ENCODE measurements at places on chromosomes 7 and 10. TPM values are rescaled to one million over a fixed set of nuclear protein-coding genes. Genes with fewer than 3 reads are reported as not detected.
A peak's percentile ranks its signal among the peaks of the same experiment; 100 is the strongest.

DNA sequence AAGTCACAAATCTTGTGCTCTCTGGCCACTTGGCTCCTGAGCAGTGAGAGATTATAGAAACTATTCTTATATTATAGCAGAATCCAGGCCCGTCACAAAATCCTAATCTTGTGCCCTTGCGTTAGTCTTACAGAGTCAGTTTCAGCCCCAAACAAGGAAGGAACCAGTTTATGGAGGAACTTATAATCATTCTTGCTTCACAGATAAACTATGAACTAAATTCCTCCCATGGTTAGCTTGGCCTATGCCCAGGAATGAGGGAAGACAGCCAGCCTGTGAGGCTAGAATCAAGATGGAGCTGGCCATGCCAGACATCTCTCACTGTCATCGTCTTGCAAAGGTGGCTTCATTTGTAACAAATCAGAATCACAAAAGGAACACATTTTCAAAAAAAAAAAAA is 199.7 kb upstream of the PITRM1 start:
- H3K4me1 ChIP-seq = peaks cover 2% of the 10 kb centered on the region
- H3K27me3 ChIP-seq = no peaks in the 10 kb centered on the region
- no peaks in the 10 kb centered on the region for H3K36me3 ChIP-seq

Gene PAX4
- total RNA-seq = 0.33 TPM

DNA sequence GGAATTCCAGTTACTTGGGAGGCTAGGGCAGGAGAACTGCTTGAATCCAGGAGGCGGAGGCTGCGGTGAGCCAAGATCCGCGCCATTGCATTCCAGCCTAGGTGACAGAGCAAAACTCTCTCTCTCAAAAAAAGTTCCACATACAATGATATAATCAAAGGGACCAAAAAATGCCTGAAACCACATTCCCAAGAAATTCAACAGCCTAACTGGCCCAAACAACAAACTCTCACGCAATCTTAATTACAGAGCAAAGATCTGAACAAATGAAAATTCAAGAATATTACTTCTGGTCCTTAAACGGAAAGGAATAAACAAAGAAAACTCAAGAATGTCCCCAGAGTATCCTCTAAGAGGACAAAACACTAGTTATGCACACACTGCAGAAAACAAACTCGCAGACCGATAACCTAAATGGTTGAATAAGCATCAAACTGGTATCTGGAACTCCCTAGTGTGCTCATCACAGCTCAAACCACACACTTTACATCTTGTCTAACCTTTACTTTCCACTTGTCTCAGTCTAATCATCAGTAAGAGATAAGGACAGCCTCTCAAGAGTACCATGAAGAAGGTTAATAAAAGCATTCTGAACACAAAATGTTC is 3.7 kb downstream of the OGA start:
- H3K4me3 ChIP-seq = peak overlapping the region; percentile 94
- H3K27me3 ChIP-seq = peaks cover 11% of the 10 kb centered on the region
- H3K27ac ChIP-seq = peak overlapping the region; percentile 51
- DNase-seq = no peak

Gene RPEL1
- total RNA-seq = not detected

Gene COL26A1
- 6.1 TPM for total RNA-seq

GRCh38 chr7:150877536-150877935 is 25.2 kb downstream of the AOC1 start:
- no peak overlapping the region for H3K4me3 ChIP-seq
- DNase-seq = no peak
- H3K27me3 ChIP-seq = peaks cover 1% of the 10 kb centered on the region
- peak overlapping the region; percentile 93 for H3K27ac ChIP-seq
- no peaks in the 10 kb centered on the region for H3K36me3 ChIP-seq
- H3K4me1 ChIP-seq = peaks cover 23% of the 10 kb centered on the region

DNA sequence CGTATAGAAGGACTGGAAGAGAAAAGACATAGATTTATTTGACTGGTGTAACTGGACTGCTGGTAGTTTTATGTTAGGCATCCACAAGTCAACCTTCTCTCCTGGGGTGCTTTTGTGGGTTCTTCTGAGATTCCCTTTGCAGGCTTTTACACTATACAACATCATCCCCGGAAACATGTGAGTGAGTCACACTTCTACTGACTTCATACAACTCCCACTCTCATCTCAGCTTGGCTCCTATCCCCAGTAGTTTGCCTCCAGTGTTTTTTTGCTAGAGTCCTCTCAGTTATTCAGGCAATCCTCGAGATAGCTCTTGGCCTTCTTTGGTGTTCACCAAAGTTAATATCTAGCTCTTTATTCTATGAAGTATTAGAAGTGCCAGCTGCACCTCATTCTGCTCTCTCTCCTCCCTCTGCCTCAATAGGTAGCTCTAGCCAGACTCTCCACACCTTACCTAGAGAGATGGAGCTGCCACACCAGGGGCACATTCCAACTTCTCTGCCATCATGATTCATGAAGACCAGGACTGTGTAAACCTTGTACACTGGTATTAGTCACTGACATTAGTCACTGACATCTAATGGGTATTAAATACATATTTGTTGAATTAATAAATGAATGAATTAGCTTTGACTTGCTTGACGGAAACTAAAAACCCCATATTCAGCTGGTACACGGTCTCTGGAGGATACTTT is 281.9 kb downstream of the PPP1R3A start:
- H3K27me3 ChIP-seq = peaks cover 1% of the 10 kb centered on the region
- DNase-seq = no peak
- no peaks in the 10 kb centered on the region for H3K36me3 ChIP-seq
- H3K27ac ChIP-seq = no peak overlapping the region

Gene HECW1
- 0.15 TPM for total RNA-seq

DNA sequence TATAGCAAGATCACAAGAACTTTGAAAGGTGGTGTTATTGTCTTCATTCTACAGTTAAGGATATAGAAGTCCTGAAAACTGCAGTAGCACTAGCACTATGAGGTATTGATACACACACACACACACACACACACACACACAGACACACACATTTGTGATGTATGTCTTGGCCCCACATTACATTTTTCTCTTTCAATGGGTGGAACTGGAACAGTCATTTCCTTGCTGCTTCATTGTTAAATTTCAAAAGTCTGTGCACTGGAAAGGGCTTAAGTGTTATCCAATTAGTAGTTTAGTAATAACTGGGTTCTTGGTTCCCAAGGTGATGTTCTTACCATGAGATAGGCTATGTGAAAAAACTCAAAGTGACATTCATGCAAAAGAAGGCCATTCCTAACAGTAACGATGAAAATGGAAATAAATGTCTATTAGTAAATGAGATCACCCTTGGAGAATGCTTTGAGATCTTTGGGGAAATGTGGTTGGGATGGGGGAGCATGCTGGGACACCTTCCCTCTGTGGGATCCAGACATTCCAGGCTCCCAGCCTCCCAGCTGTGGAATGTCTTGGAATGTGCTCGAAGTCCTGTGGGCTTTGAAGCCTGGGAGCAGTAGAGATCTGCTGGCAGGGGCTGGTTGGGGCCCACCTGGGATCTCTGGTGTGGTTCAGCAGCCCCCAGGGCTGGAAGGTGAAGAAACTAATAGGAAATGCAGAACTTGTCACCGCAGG is 37.4 kb upstream of the CALD1 start:
- peaks cover 2% of the 10 kb centered on the region for H3K27me3 ChIP-seq
- no peak overlapping the region for H3K27ac ChIP-seq
- peaks cover 3% of the 10 kb centered on the region for H3K36me3 ChIP-seq
- DNase-seq = no peak
- peaks cover 34% of the 10 kb centered on the region for H3K4me1 ChIP-seq
- no peak overlapping the region for H3K4me3 ChIP-seq

- H3K27me3 ChIP-seq = no peaks in the 10 kb centered on the region
- H3K36me3 ChIP-seq = no peaks in the 10 kb centered on the region
- H3K4me3 ChIP-seq = no peak overlapping the region
- H3K4me1 ChIP-seq = peaks cover 10% of the 10 kb centered on the region
- no peak for DNase-seq
- no peak overlapping the region for H3K27ac ChIP-seq
Observed at GRCh38 chr10:117418121-117418520, 42.9 kb upstream of the PDZD8 start.

Gene OPN1SW
- total RNA-seq = not detected

GRCh38 chr10:22712211-22712955 is 2.0 kb downstream of the PIP4K2A start:
- peak overlapping the region; percentile 42 for H3K27ac ChIP-seq
- H3K36me3 ChIP-seq = peaks cover 14% of the 10 kb centered on the region
- peak overlapping the region; percentile 97 for H3K4me3 ChIP-seq
- H3K4me1 ChIP-seq = peaks cover 48% of the 10 kb centered on the region
- peaks cover 9% of the 10 kb centered on the region for H3K27me3 ChIP-seq
- DNase-seq = no peak

GRCh38 chr7:18126281-18126680 is 98.6 kb upstream of the PRPS1L1 start:
- H3K36me3 ChIP-seq = no peaks in the 10 kb centered on the region
- no peak overlapping the region for H3K4me3 ChIP-seq
- no peaks in the 10 kb centered on the region for H3K27me3 ChIP-seq
- H3K4me1 ChIP-seq = peaks cover 17% of the 10 kb centered on the region
- no peak for DNase-seq

Gene FOXK1
- total RNA-seq = 73.8 TPM

Gene PSAP
- 676 TPM for total RNA-seq

Gene CNTNAP2
- total RNA-seq = 5.4 TPM

GRCh38 chr10:68047554-68048327 is 27.3 kb downstream of the HERC4 start:
- no peaks in the 10 kb centered on the region for H3K27me3 ChIP-seq
- peaks cover 3% of the 10 kb centered on the region for H3K4me1 ChIP-seq
- peaks cover 5% of the 10 kb centered on the region for H3K36me3 ChIP-seq
- no peak for DNase-seq

Gene PNLIPRP3
- not detected for total RNA-seq

DNA sequence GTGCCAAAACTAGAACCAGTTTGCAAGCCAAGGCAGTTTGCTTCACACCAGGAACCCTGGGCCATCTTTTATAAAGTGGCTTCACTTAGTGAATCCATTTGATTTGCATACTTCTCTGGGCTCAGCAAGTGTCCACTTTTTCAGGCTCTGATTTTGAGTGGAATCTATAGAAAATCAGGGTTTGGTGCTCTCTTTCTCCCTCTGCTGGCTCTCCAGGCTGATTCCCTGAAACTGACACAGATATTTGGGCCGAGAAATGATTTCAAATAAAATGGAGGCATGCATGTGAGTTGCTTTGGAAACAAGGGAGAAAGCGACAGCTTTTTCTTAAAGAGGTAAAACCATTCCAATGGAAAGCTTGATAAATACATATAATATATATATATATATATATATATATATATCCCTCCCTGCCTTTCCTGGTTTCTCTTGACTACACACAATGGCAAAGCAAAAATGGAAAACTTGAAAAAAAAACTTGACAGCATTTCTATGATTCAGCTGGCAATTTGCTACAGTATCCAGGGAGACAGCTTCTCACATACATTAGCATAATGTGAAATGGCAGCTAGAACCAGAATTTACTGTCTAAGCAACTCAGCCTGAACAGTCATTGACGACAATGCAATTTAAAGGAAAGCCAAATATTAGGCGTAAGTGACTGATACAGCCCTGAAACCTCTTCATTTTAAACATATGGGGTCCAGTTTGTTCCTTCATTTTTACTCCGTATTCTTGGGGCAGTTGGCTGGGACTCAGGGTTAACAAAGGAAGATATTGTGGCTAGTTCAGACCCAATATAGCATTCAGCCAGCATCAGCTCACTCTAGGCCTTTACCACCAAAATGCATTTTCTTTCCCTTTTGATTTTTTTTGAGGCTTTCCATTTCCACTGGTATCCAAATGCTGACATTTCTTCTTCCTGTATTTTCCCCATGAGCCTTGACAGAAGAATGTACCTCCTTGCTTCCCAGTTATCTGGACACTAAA is 188.5 kb downstream of the TMEM178B start:
- DNase-seq = peak; percentile 21
- no peak overlapping the region for H3K27ac ChIP-seq
- H3K36me3 ChIP-seq = no peaks in the 10 kb centered on the region
- H3K4me1 ChIP-seq = no peaks in the 10 kb centered on the region
- H3K27me3 ChIP-seq = no peaks in the 10 kb centered on the region

DNA sequence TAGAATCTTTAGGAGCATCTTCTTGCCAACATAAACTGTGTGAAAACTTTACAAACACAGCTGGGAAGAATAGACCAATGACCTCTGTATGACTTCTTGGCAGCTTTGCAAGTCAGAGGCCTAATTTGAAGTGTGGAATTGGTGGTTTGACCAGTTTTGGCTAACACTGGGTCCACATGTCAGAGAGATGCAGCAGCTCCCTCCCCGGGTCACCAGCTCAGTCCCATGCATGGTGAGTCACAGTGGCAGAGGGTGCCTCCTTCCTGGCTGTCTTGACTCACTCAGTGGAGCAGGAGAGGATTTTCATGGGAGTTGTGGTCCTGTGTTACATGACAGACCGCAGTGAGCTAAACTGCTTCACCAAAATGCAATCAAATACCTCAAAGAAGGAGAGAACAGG is 8.2 kb upstream of the STARD3NL start:
- no peak overlapping the region for H3K4me3 ChIP-seq
- H3K36me3 ChIP-seq = no peaks in the 10 kb centered on the region
- H3K27me3 ChIP-seq = no peaks in the 10 kb centered on the region
- peaks cover 5% of the 10 kb centered on the region for H3K4me1 ChIP-seq
- H3K27ac ChIP-seq = no peak overlapping the region

Gene CHN2
- 3.4 TPM for total RNA-seq

DNA sequence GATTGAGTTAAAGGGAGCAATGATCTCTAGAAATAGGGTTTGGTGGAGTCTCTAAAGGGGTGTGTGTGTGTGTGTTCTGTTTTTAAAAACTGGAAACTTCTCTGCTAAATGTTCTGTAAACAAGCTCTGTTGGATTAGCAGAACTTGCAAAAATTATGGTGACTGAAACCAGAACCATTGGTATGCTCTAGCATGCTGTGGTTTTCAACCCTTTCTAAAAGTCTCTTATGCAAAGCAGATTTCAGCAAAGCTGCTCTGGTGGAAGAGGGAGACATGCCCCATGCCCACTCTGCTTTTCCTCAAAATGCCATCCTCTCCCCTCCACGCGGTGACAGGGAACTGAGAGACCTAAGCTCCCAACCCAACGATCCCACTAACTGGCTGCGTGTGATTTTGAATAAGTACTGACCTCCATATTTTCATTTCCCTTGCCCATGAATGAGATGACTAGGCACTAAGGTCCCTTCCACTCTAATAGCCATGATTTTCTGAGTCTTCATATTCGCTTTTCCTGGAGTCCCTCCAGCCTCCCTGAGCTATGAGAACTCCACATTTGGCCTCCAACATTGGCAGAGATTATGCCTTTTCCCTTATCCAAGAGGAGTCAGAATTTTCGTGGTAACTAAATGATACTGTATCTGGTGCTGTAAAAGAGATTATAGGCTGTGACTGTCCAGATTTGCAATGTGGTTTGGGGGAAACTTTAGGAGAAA is 117.3 kb upstream of the PALS2 start:
- H3K27ac ChIP-seq = no peak overlapping the region
- H3K4me1 ChIP-seq = no peaks in the 10 kb centered on the region
- no peak for DNase-seq
- no peaks in the 10 kb centered on the region for H3K36me3 ChIP-seq
- H3K4me3 ChIP-seq = no peak overlapping the region

- H3K4me3 ChIP-seq = no peak overlapping the region
- H3K27me3 ChIP-seq = peaks cover 4% of the 10 kb centered on the region
- H3K36me3 ChIP-seq = no peaks in the 10 kb centered on the region
- DNase-seq = no peak
- no peak overlapping the region for H3K27ac ChIP-seq
Observed at GRCh38 chr10:43706166-43706565, 57.5 kb upstream of the ZNF32 start.

- DNase-seq = no peak
- peak overlapping the region; percentile 85 for H3K27ac ChIP-seq
- H3K4me3 ChIP-seq = peak overlapping the region; percentile 90
Observed at GRCh38 chr7:87038993-87039690, 20.3 kb downstream of the ELAPOR2 start.
